T-helper 1 cell treated with Interleukin-12 subunit alpha and Interleukin-12 subunit beta and Interleukin-4 antibody, amounts not matched to agents 30 ng/mL and 1 ng/mL, for 36 hours (primary cell): ENCODE measurements at places on chromosomes 5 and 9. TPM values are rescaled to one million over a fixed set of nuclear protein-coding genes. Genes with fewer than 3 reads are reported as not detected.

ASS1 gene
- total RNA-seq = 3.2 and 8.0 TPM in 2 replicates

RMRP gene
- 4,811 and 5,239 TPM in 2 replicates for total RNA-seq

ANKRD31 gene
- total RNA-seq = 0.12 and 0.29 TPM in 2 replicates

KIAA0825 gene
- 2.1 TPM in 2 replicates for total RNA-seq

ZBED3 gene
- total RNA-seq = 0.29 and 0.46 TPM in 2 replicates

ADAMTS19 gene
- total RNA-seq = not detected in 2 replicates

ZBTB43 gene
- 16.9 and 23.6 TPM in 2 replicates for total RNA-seq

GARIN3 gene
- not detected in 2 replicates for total RNA-seq

GOLPH3 gene
- 76.1 and 78.8 TPM in 2 replicates for total RNA-seq

IFNE gene
- 0.32 TPM in 1 of 2 replicates, not detected in the other for total RNA-seq

IFNA21 gene
- total RNA-seq = not detected in 2 replicates

ACOT12 gene
- total RNA-seq = not detected in 2 replicates

IL5 gene
- total RNA-seq = 0.34 and 0.39 TPM in 2 replicates

QRFP gene
- total RNA-seq = not detected in 2 replicates

TAF11L12 gene
- total RNA-seq = not detected in 2 replicates

FOXD4L4 gene
- 0.20 TPM in 1 of 2 replicates, not detected in the other for total RNA-seq

PAIP1 gene
- total RNA-seq = 42.5 and 44.9 TPM in 2 replicates

GRXCR2 gene
- total RNA-seq = not detected in 2 replicates

ZFP37 gene
- 0.10 and 0.15 TPM in 2 replicates for total RNA-seq

LCN9 gene
- not detected in 2 replicates for total RNA-seq

SLC6A19 gene
- not detected in 2 replicates for total RNA-seq

AGXT2 gene
- total RNA-seq = not detected in 2 replicates

TPPP gene
- 0.02 TPM in 1 of 2 replicates, not detected in the other for total RNA-seq

KLHL3 gene
- total RNA-seq = 3.8 TPM in 2 replicates

SLC28A3 gene
- 0.85 and 0.98 TPM in 2 replicates for total RNA-seq

RAB14 gene
- total RNA-seq = 60.5 and 65.1 TPM in 2 replicates

SURF2 gene
- total RNA-seq = 17.5 and 21.2 TPM in 2 replicates

ZNF462 gene
- 0.71 TPM in 2 replicates for total RNA-seq

UIMC1 gene
- 46.4 and 49.3 TPM in 2 replicates for total RNA-seq

PLAC8L1 gene
- 0.96 TPM in 1 of 2 replicates, not detected in the other for total RNA-seq

RASGRF2 gene
- 8.5 and 10.8 TPM in 2 replicates for total RNA-seq

PRR7 gene
- 3.0 and 3.4 TPM in 2 replicates for total RNA-seq

XPA gene
- 12.5 and 15.2 TPM in 2 replicates for total RNA-seq

PCDHA13 gene
- not detected in 2 replicates for total RNA-seq

CCDC171 gene
- 1.1 and 1.5 TPM in 2 replicates for total RNA-seq

PCDHGA2 gene
- total RNA-seq = 0.05 and 0.07 TPM in 2 replicates

HEMGN gene
- 0.42 and 0.44 TPM in 2 replicates for total RNA-seq
